T-helper 17 cell (primary cell): ENCODE measurements at places on chromosomes 3 and 15.

DNA sequence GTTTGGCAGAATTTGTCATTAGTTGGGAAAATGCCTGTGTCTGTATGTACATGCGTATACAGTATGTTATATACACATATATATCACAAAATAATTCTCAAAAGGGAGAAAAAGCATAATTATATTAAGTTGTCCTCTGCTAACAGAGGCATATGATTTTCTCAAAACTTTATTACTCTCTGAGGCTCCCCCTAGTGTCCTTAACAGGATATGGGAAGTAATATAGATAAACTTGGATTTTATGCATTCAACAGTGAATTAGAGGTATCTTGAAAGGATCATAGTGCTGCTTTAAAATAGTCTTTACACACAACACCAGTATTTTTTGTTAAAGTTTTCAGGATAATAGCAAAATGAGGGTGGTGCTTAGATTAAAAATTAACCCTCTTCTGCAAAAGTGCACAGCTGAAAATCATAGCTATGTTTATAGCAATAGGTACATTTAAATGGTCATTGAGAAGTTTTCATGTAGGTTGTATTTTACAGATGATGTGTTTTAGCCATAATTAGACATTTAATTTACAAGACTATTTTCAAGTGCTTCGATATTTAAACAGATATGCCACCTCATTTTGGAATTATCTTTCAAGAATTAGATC is 454.0 kb upstream of the ROBO2 start:
- DNase-seq = no peak

GRCh38 chr3:135056733-135057310 is 261.8 kb downstream of the EPHB1 start:
- no peak for DNase-seq

GRCh38 chr15:70962084-70962483 is 69.5 kb downstream of the LRRC49 start:
- no peak for DNase-seq

GRCh38 chr3:151282921-151283320 is 4.6 kb upstream of the P2RY14 start:
- DNase-seq = no peak
